LHCN-M2 (cell line): ENCODE measurements at places on chromosomes 4 and X. TPM values are rescaled to one million over a fixed set of nuclear protein-coding genes. Genes with fewer than 3 reads are reported as not detected.

CCDC120 gene
- total RNA-seq: not detected in 2 replicates

- no peak for DNase-seq
These were observed 248.8 kb downstream of the PRDM5 start for GRCh38 chr4:120673696-120674095.

GRCh38 chr4:101977076-101977475 is 186.5 kb downstream of the BANK1 start:
- peak; percentile 97 for DNase-seq

GRCh38 chr4:85837439-85837733 is 362.4 kb downstream of the ARHGAP24 start:
- DNase-seq: peak; percentile 63

GRCh38 chr4:69523385-69524132 is 27.9 kb upstream of the UGT2B4 start:
- DNase-seq: peak; percentile 59

- no peak for DNase-seq
These were observed 74.0 kb upstream of the KLF3 start for GRCh38 chr4:38590046-38590445.
